Left cardiac atrium (tissue), 4 donors: ENCODE measurements at places on chromosomes 12 and 14. TPM values are rescaled to one million over a fixed set of nuclear protein-coding genes. Genes with fewer than 3 reads are reported as not detected.
A peak's percentile ranks its signal among the peaks of the same experiment; 100 is the strongest.

DNA sequence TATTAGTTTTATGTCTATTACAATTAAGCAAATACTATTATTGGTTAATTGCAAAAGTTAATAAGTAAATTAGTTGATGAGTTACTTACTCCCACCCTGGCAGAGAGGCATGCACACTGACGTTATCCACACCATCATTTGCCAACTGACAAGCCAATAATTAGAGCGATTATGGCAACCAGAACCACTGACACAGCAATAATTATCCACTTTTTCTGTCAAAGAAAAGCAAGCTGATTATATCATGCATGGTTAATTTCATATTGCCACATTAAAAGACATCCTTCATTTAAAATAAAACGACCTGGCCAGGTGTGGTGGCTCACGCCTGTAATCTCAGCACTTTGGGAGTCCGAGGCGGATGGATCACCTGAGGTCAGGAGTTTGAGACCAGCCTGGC, 43.1 kb downstream of the STX2 start:
- DNase-seq = no peak

- DNase-seq = peak; percentile 55
Measured at GRCh38 chr14:75711796-75712211, 50.8 kb downstream of the TTLL5 start.

DNA sequence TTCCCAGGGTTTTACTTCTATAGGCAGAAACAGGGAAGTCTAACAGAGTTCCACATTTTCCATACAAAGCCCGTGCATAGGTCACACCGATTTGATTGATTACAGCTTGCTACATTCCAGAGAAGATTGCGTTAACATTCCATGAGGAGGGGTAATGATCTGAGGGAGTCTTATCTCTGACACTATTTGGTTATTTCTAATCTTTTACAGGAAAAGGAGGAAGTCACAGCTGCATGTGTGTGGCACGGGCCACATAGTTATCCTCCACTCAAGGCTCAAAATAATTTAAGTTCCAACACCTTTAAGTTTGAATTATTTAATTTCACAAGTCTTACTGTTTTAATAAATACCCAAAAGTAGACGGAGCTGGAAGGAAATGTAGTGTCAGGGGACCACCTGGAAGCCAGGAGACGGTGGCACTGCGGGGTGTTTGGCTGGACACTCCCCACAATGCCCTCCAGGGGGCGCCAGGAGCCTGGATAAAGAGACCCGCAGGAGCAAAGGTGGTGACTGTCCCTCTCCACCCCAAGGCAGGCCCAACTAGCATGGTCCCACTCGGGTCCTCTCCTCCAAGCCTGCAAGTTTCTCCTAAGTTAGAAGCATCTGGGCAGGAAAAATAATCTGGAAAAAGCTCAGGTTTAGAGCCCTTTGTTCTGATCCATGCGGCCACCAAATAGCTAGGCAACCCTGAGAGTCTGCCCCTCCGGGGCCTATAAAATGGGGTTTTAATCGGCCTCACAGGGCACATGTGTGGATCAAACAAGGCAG, 20.2 kb downstream of the KRT8 start:
- peak; percentile 82 for DNase-seq

DNA sequence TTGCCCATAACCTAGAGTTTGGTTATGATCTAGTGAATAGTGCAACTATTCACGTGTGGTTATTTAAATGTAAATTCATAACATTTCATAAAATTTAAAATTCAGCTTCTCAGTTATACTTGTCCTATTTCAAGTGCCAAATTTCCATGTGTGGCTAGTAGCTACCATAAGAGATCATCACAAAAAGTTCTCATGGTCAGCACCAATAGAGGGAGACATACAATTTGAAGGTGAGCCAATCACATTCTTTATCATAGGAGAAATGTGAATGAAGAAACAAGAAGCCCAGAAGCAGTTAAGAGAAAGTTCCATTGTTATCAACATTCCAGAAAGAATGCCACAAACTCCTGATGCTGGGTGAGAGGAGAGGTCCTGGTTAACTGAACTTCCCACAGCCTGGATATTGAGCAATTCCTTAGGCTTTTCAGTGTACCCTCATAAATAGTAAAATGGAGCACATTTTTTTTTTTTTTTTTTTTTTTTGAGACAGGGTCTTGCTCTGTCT, 892.9 kb upstream of the USP15 start:
- DNase-seq = no peak

The FGF6 gene
- not detected for total RNA-seq

The NELL2 gene
- 0.82 TPM for total RNA-seq
